Activated T-cell treated with anti-CD3 and anti-CD28 coated beads, Interleukin-2, amount 50 U/mL, for 72 hours (primary cell): ENCODE measurements at places on chromosomes 4 and X. TPM values are rescaled to one million over a fixed set of nuclear protein-coding genes. Genes with fewer than 3 reads are reported as not detected.

- no peaks in the 10 kb centered on the region for H3K36me3 ChIP-seq
- peaks cover 10% of the 10 kb centered on the region for H3K4me1 ChIP-seq
- no peak overlapping the region for H3K27ac ChIP-seq
- H3K27me3 ChIP-seq = no peaks in the 10 kb centered on the region
Measured at GRCh38 chr4:110007217-110007616, 94.5 kb downstream of the EGF start.

DNA sequence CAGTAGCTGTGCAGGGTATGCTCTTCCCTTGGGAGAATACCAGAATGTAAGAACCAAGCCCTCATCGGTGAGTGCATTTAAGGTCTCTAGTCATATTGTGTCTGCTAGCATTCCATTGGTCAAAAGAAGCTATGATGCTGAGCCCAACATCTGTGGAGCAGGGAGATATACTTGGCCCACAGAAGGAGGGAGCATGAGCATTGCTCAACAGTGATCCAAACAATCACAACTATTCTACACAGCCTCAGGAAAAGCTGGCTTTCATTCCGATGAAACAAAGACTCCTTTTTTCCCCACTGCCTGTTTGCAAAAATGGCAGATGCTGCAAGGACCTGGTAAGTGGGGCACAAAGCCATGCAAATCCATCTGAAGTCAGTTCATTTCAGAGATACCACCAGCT lies 80.6 kb upstream of the DHX15 start:
- H3K36me3 ChIP-seq = no peaks in the 10 kb centered on the region
- no peaks in the 10 kb centered on the region for H3K4me1 ChIP-seq
- DNase-seq = no peak
- H3K27ac ChIP-seq = no peak overlapping the region

- H3K4me1 ChIP-seq = no peaks in the 10 kb centered on the region
- H3K27ac ChIP-seq = no peak overlapping the region
- H3K27me3 ChIP-seq = peaks cover 6% of the 10 kb centered on the region
Measured at GRCh38 chr4:87622303-87622702, 14.0 kb downstream of the DSPP start.

DNA sequence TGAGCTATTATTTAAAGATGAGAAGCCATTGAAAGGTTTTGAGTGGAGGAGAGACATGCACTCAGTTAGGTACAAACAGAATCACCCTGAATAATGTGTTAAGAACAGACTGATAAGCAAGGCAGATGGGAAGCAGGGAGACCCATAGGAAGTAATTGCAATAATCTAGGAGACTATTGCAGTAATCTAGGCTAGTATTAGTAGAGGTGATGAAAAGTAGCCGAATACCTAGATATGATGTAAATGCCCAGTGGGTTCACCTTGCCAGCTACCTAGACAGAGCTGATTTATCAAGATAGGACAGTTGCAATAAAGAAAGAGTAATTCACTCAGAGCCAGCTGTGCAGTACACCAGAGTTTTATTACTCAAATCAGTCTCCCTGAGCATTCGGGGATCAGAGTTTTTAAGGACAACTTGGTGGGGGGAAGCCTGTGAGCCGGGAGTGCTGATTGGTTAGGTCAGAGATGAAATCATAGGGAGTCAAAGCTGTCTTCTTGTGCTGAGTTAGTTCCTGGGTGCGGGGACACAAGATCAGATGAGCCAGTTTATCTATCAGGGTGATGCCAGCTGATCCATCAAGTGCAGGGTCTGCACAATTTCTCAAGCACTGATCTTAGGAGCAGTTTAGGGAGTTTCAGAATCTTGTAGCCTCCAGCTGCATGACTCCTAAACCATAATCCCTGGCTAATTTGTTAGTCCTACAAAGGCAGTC lies 427.5 kb downstream of the RPA4 start:
- DNase-seq = no peak
- no peak overlapping the region for H3K27ac ChIP-seq
- H3K27me3 ChIP-seq = peaks cover 8% of the 10 kb centered on the region
- no peaks in the 10 kb centered on the region for H3K36me3 ChIP-seq
- H3K4me1 ChIP-seq = no peaks in the 10 kb centered on the region

DNA sequence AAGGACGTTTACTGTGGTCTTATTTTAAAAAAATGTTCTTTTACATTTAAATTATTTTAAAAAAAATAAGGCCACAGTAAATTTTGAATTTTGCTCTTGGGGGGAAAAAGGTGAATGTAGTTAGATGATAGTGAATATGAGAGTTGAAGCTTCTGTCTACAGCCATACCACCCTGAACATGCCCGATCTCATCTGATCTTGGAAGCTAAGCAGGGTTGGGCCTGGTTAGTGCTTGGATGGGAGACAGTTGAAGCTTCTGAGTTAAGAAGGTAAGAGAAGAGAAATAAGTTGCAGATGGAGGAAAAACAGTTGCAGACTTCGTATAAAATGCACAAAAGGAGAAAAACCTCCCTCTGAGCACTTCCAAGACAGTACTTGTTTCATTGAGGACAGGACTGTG lies 115.6 kb upstream of the NR3C2 start:
- H3K4me3 ChIP-seq = no peak overlapping the region
- H3K4me1 ChIP-seq = no peaks in the 10 kb centered on the region
- no peak overlapping the region for H3K27ac ChIP-seq
- no peaks in the 10 kb centered on the region for H3K27me3 ChIP-seq
- no peak for DNase-seq

DNA sequence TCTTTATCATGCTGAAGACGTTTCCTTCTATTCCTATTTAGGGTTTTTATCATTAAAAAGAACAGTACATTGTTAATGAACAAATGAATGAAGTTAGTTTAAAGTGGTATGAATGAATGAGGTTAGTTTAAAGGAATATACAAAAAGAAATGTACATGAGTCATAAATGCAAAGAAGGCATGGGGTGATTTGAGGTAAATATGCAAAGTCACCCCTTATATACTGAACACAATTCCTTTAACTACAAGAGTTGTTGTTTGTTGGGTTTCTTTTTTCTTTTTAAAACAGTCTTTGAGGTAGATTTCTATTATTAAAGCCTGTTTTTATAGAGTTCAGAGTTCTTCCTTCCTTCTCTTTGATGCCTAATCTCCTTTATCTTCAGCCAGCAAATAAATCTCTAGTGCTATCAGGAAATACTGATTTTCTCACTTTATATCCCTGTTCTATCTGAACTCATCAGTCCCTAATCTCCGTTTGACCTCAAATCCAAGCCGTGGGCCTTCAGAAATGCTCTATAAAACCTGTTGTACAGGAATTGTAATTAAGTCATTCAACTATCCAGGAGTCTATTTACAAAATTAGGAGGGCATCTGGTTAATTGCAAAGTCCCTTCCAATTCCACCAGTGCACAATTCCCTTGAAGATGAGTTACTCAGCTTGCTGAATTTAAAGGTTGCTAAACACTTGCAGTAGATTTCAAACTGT lies 31.6 kb upstream of the ABCG2 start:
- H3K4me1 ChIP-seq = peaks cover 8% of the 10 kb centered on the region
- no peak overlapping the region for H3K4me3 ChIP-seq
- H3K27me3 ChIP-seq = no peaks in the 10 kb centered on the region
- H3K27ac ChIP-seq = no peak overlapping the region
- H3K36me3 ChIP-seq = no peaks in the 10 kb centered on the region
- DNase-seq = no peak

GRCh38 chr4:22460266-22460665 lies 55.6 kb downstream of the ADGRA3 start:
- no peaks in the 10 kb centered on the region for H3K36me3 ChIP-seq
- no peak for DNase-seq
- H3K27ac ChIP-seq = no peak overlapping the region
- H3K4me1 ChIP-seq = peaks cover 25% of the 10 kb centered on the region
- H3K4me3 ChIP-seq = no peak overlapping the region
- H3K27me3 ChIP-seq = no peaks in the 10 kb centered on the region

GRCh38 chrX:136622568-136622967 lies 25.4 kb upstream of the CD40LG start:
- no peak overlapping the region for H3K27ac ChIP-seq
- H3K4me3 ChIP-seq = no peak overlapping the region
- DNase-seq = no peak
- peaks cover 93% of the 10 kb centered on the region for H3K4me1 ChIP-seq
- H3K36me3 ChIP-seq = peaks cover 2% of the 10 kb centered on the region

DNA sequence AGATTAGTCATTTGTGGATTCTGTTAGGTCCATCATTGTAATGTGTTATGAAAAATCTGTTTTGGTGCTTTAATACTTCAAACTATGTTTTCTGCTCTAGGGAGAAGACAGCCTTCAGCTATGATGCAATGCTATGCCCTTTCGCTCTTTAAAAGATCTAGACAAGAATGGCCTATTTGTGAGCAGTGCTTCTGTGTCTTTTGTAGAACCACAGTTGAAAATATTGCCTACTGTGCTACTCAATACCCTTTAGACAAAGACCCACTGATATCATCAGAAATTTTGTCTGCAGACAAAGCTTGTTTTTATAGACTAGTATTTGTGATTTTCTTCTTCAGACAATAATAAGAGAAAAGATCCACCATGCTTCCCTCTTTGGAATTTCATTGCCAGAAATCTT lies 44.6 kb upstream of the SLITRK2 start:
- H3K27me3 ChIP-seq = peaks cover 4% of the 10 kb centered on the region
- H3K4me3 ChIP-seq = no peak overlapping the region
- H3K4me1 ChIP-seq = no peaks in the 10 kb centered on the region

GRCh38 chrX:44580466-44580865 lies 37.8 kb upstream of the FUNDC1 start:
- DNase-seq = no peak
- H3K36me3 ChIP-seq = no peaks in the 10 kb centered on the region
- no peaks in the 10 kb centered on the region for H3K27me3 ChIP-seq
- H3K4me3 ChIP-seq = no peak overlapping the region

- peaks cover 55% of the 10 kb centered on the region for H3K27me3 ChIP-seq
- DNase-seq = no peak
- H3K4me3 ChIP-seq = no peak overlapping the region
- H3K27ac ChIP-seq = no peak overlapping the region
Measured at GRCh38 chrX:132565273-132565672, 76.4 kb upstream of the MBNL3 start.

DNA sequence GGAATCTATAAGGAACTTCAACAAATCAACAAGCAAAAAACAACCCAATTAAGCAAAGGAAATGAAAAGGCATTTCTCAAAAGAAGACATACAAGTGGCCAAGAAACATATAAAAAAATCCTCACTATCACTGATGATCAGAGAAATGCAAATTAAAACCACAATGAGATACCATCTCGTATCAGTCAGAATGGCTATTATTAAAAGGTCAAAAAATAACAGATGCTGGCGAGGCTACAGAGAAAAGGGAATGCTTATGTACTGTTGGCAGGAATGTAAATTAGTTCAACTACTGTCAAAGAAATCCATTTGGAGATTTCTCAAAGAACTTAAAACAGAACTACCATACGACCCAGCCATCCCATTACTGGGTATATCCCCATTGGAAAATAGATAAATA lies 292.4 kb upstream of the FAT1 start:
- no peaks in the 10 kb centered on the region for H3K4me1 ChIP-seq
- DNase-seq = no peak
- no peaks in the 10 kb centered on the region for H3K36me3 ChIP-seq
- H3K4me3 ChIP-seq = no peak overlapping the region
- H3K27me3 ChIP-seq = no peaks in the 10 kb centered on the region

- H3K27me3 ChIP-seq = peaks cover 23% of the 10 kb centered on the region
- no peak overlapping the region for H3K4me3 ChIP-seq
- no peak overlapping the region for H3K27ac ChIP-seq
- DNase-seq = no peak
- no peaks in the 10 kb centered on the region for H3K4me1 ChIP-seq
Measured at GRCh38 chrX:143664302-143664701, 28.4 kb upstream of the SLITRK4 start.

GRCh38 chrX:41067721-41068120 lies 17.5 kb upstream of the USP9X start:
- no peak for DNase-seq
- H3K4me3 ChIP-seq = no peak overlapping the region
- peaks cover 35% of the 10 kb centered on the region for H3K27me3 ChIP-seq
- H3K27ac ChIP-seq = no peak overlapping the region
- H3K36me3 ChIP-seq = no peaks in the 10 kb centered on the region

DNA sequence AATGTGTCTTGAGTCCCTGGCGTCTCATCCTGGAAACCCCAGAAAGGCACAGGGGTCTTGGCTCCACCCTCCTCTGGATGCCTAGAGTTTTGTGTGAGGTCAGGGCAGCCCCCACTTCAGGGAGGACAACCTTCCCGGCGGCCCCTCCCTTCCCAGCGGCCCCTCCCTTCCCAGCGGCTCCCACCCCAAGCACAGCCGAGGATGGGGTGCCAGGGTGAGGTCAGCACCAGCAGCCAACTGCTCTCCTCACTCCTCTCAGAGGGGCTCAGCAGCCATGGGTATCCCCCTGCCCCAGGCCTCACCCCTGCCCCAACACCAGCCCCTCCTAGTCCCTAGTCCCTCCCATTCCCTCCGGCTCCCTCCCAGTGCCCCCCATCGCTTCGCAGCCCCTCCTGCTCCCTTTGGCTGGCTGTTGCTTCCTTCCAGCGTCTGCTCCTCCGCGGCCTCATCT lies 17.4 kb downstream of the DGKQ start:
- H3K36me3 ChIP-seq = no peaks in the 10 kb centered on the region
- H3K27me3 ChIP-seq = no peaks in the 10 kb centered on the region
- no peak overlapping the region for H3K4me3 ChIP-seq
- no peak for DNase-seq
- no peak overlapping the region for H3K27ac ChIP-seq
- no peaks in the 10 kb centered on the region for H3K4me1 ChIP-seq

DNA sequence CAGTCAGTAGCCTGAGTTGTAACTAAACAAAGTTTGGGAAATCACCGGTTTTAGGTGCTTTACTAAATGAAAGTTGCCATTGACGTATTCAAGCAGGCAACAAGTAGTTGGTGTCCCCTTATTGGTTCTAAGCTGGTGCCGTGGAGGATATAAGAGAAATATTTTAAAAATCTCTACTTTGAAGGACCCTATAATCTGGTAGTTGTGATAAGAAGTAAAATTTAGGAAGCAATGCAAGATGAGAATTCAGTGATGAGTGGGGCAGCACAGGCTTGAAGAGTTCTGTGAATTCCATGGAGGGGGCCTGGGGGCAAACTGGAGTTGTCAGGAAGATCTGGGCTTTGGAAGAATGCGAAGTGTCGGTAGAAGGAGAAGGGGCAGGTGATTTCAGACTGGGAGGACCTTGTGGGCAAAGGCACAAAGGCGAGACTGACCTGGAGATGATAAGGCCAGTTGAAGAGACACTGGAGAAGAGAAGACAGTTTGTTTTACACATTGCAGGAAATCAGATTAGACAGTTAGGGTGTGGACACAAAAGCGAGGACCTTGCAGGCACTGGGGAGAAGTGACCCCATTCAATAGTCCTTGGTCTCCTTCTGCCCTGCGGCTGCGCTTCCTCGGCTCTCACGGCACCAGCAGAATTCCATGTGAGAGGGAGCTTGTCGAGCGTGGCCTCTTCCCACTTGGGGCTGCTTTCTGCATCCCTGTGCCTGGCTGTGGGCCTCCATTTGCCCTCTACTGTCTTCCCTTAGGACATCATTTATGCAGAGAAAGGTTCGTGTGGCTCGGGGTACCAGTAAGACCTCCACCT lies 1.3 kb downstream of the RHOH start:
- peaks cover 59% of the 10 kb centered on the region for H3K4me1 ChIP-seq
- no peak for DNase-seq
- H3K36me3 ChIP-seq = peaks cover 38% of the 10 kb centered on the region

- H3K27ac ChIP-seq = no peak overlapping the region
- no peaks in the 10 kb centered on the region for H3K36me3 ChIP-seq
- no peak overlapping the region for H3K4me3 ChIP-seq
- no peak for DNase-seq
- peaks cover 14% of the 10 kb centered on the region for H3K4me1 ChIP-seq
- H3K27me3 ChIP-seq = no peaks in the 10 kb centered on the region
Measured at GRCh38 chr4:70914631-70915030, 12.5 kb downstream of the MOB1B start.

Gene CCNA2
- total RNA-seq = 69.0 TPM

Gene ZCCHC18
- 3.0 TPM for total RNA-seq

Gene TCP11X2
- not detected for total RNA-seq

Gene NSUN7
- total RNA-seq = 6.7 TPM

Gene ASB12
- total RNA-seq = 0.31 TPM

Gene CFAP99
- total RNA-seq = not detected

Gene JCHAIN
- not detected for total RNA-seq

Gene PRRG1
- not detected for total RNA-seq

Gene RASL11B
- 0.48 TPM for total RNA-seq

Gene CRMP1
- total RNA-seq = not detected
